ENCODE measurements at places on chromosomes 4 and X.

DNA sequence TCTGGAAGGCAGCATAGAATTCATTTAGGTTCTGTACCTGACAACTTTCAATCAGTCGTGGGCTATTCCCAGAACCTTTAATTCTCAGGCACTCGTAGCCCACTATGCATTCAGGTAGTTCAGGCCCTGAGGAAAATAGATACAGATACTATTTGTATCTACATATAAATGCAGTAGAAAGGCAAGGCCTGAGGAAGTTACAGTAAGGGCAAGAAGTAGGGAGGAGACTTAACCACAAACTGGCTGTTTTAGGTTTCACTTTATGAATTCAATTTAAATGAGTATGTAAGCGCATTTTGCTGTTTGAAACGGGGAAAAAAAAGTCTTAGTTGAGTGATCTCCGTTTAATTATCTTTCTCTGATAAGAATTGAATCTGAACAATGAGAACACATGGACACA is 529.4 kb upstream of the ATOH1 start:
- DNase-seq, result no peak

DNA sequence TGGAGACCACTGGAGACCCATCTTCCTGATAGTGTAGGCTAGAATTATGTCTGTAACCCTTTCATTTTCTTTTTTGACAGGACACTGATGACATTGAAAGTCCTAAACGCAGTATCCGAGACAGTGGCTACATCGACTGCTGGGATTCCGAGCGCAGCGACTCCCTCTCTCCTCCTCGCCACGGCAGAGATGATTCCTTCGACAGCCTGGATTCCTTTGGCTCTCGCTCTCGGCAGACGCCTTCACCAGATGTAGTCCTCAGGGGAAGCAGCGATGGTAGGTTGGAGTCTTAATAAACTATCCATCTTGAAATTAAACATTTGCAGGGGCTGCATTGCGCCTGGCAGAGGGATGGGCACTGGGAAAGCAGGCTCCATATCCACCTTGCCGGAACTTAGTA is 75.4 kb downstream of the LIMCH1 start:
- no peak for DNase-seq

GRCh38 chr4:153421941-153422340 is 44.2 kb upstream of the TMEM131L start:
- no peak for DNase-seq

GRCh38 chr4:138935135-138935807 is 80.3 kb upstream of the NOCT start:
- DNase-seq, result no peak

- no peak for DNase-seq
Measured at GRCh38 chrX:70470850-70471289, 26.2 kb downstream of the DLG3 start.

- no peak for DNase-seq
Measured at GRCh38 chr4:112759313-112759712, 122.4 kb downstream of the LARP7 start.

DNA sequence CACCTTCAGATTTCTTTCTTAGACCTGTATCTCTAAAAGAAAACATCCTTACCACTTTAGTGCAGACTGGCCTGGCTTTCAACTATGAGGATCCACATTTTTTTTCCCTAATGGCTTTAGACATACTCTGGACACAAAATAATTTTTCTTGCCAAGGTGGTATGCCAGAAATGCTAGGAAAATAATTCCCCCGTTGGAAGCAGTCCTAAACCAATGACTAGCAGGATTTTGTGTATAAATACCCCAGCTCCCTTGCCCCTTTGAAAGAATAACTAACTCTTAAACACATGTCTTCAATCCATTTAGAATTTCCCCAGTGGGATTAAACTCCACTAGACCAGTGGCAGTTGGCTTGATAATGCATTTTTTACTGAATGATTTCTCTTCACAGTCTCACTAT is 500.5 kb upstream of the FTHL17 start:
- no peak for DNase-seq

- no peak for DNase-seq
Measured at GRCh38 chr4:73701116-73701515, 39.3 kb upstream of the CXCL8 start.

- DNase-seq, result peak; percentile 16
Measured at GRCh38 chr4:38132107-38132673, 172.0 kb downstream of the PTTG2 start.

- no peak for DNase-seq
Measured at GRCh38 chr4:105126311-105127169, 20.1 kb upstream of the TET2 start.

- no peak for DNase-seq
Measured at GRCh38 chrX:10677490-10677889, 57.1 kb upstream of the MID1 start.

GRCh38 chrX:139126493-139126892 is 404.0 kb upstream of the F9 start:
- DNase-seq, result no peak

GRCh38 chr4:40630335-40631021 is 814 bp upstream of the RBM47 start:
- DNase-seq, result no peak

GRCh38 chrX:109842611-109843010 is 109.6 kb upstream of the ACSL4 start:
- DNase-seq, result no peak

GRCh38 chr4:127844601-127845116 is 36.0 kb upstream of the PLK4 start:
- no peak for DNase-seq

- no peak for DNase-seq
Measured at GRCh38 chr4:176453079-176453478, 133.3 kb downstream of the SPCS3 start.

DNA sequence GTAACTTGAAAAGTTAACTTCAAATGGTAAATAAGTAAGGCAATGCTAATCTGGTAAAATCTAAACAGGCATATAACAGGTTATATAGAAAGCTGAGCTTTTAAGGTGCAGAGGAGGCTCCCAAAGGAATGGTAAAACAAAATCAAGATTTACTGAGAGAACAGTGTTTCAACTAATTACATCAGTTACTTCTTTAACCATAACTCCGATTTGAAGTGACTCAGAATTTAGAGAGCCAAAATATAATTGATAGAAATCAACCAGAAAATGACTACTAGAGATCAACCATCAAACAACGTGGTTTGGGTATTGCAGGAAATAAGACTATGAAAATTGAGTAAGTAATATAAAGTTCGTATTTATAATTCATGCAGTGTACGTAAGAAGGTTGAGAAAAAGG is 6.9 kb downstream of the G3BP2 start:
- no peak for DNase-seq

GRCh38 chr4:114180481-114180880 is 201.0 kb upstream of the ARSJ start:
- DNase-seq, result no peak

DNA sequence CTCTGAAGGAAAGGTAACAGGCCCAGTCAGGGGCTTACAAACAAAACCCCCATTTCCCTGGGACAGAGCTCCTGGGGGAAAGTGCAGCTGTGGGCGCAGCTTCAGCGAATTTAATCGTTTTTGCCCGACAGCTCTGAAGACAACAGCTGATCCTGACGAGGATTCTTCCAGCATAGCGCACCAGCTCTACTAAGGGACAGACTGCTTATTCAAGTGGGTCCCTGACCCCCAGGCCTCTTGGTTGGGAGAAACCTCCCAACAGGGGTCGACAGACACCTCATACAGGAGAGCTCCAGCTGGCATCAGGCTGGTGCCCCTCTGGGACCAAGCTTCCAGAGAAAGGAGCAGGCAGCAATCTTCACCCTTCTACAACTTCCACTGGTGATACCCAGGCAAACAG is 486.7 kb downstream of the PRR32 start:
- no peak for DNase-seq

- DNase-seq, result no peak
Measured at GRCh38 chr4:159764343-159764952, 661.6 kb downstream of the RAPGEF2 start.
